Fibroblast of skin of right quadriceps (primary cell): ENCODE measurements at places on chromosomes 3 and 15.

- DNase-seq: peak; percentile 2
These were observed 244.9 kb downstream of the FGF12 start for GRCh38 chr3:192482391-192482790.

DNA sequence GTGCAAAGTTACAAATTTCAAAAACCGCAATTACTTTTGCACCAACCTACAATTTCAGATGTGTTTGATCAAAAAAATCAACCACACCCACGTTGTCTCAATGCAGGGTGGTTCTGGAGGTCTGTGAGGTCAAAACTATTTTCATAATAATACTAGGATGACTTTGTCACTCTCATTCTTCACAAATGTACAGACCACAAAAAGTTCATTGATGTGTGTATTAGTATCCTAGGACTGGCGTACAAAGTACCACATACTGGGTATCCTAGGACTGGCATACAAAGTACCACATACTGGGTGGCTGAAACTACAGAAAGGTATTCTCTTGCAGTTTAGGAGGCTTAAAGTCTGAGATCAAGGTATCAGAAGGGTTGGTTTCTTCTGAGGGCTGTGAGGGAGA, 13.0 kb downstream of the SUCLG2 start:
- no peak for DNase-seq

- no peak for DNase-seq
These were observed 28.8 kb upstream of the HDAC11 start for GRCh38 chr3:13451301-13451673.

DNA sequence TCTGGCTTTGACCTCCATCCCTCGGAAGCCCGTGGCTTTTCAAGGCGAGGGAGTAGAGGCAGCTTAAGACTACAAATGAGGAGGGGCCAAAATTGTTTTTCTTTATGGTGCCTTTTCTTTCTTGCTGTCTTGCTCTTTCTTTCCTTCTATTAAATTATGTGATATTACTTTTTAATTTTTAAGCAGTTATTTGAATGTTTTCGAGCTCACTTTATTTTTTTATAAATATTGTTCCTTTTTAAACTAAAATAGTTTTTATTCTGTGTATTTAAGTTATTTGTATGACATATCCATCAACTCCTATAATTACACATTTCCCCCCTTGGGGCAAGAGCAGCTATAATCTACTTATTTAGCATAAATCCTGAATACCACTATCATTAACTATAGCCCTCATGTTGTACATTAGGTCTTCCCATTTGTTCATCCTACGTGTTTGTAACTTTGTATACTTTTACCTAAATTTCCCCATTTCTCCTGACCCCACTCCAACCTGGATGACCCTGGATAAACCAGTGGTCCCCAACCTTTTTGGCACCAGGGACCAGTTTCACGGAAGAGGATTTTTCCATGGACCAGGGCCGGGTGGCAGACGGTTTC, 622 bp upstream of the PLSCR1 start:
- no peak for DNase-seq

DNA sequence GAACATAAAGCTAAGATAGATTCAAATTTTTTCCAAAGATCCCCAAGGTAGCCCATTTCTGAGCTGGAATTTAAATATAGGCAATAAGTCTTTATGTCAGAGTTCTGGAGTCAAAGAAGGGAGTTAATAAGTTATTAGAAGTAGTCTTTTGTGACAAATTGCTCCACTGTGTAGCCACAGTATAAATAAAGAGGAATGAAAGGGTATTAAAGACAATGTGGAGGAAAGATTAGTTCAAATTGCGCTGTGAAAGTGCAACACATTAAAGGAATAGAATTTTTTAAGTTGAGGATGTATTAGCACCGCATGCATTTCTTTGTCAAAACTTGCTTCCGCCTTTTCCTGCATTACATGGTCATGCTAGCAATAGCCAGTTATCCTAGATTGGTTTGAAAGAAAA, 666.6 kb upstream of the CCDC54 start:
- no peak for DNase-seq

GRCh38 chr3:16448639-16449070, 64.8 kb downstream of the RFTN1 start:
- DNase-seq: peak; percentile 99

DNA sequence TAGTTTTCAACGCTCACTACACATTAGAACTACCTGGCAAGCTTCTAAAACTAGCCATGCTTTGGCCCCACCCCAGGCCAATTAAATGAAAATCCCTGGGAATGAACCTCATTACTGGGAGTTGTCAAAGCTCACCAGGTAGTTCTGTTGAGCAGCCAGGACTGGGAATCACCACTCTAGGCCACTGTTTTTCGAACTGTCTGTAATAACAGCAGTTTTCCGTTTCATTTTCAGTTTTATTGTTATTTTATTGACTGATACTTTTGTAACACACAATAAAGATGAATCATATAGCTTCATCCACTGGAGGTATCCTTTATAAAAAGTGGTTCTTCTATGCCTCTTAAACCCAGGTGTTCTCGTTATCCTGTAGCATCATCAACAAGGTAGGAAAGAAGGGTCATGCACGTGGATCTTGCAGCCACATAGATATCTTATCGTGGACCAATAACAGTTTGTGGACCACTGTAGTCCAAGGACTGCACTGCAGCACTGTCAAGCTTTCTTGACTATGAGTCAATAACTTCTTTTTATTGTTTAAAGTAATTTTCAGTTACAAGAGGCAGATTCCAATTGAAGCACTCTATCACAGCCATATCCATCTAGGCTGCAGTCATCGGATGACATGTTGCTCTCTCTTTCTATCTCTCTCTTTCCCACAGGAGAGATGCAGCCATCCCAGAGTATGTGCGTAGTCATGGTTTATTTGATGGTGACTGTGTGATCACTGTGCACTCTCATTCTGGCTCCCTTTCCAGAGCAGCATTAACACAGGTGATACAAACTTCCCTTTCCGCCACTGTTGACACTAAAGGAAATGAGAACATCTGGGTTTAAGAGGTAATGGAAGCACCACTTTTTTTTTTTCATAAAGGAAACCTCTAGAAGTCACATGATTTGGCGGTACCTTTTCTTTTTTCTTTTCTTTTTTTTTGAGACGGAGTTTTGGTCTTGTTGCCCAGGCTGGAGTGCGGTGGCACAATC, 39.0 kb upstream of the BLM start:
- no peak for DNase-seq

DNA sequence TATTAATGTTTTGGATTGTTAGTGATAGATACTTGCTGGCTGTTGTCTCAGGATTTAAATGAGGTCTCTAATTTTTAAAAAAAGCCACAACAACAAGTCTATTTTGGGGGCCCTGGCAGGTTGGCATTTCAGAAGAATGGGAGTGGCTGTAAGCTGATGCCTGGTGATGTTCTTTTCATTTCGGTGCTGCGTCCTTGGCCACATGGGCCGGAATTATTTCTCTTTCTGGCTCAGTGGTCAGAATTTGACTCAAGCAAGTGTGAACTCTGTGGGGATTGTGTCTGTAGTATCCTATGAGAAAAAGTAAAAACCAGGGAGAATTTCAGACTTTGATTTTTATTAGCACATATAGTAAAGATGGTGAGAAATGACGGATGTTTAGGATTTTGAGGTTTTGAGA, 203.0 kb downstream of the AKAP13 start:
- DNase-seq: no peak

GRCh38 chr3:79368403-79368802, 399.4 kb downstream of the ROBO1 start:
- no peak for DNase-seq

GRCh38 chr3:4350789-4351163, 47.6 kb downstream of the SETMAR start:
- DNase-seq: peak; percentile 48

DNA sequence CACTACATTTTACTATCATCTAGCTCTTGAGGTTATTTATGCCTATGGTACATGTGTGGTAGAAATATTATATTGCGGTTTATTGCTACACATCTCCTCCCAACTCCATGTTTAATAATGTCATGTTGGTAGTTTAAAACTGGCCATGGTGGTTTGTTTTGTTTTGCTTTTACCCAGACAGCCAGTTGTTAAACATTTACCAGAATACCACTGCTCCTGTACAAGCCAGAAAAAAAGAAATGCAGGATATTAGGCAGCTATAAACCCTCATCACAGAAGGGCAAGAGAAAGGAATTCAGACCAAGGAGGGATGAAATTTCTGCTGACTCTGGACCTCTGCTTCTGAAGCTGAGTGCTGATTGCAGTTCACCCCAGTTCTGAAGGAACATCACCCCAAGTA, 451.8 kb upstream of the IL12A start:
- no peak for DNase-seq

DNA sequence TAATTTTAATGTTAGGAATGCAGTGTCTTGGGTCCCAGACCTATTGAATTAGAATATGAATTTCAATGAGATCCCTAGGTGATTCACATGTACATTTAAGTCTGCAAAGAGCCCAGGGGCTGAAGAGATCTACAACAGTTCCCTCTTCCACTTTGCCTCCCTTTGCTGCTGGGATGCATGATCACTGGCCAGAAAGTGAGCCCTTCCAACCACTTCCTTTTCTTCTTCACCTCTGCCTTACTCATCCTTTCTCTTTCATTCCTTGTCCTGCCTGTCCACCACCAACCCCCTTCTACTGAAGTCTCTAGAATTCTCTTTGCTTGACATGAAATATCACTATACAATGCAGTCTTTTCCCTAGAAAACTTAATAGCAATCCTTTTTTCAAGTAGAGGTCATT, 222.4 kb upstream of the LRIG1 start:
- DNase-seq: peak; percentile 12

- DNase-seq: no peak
These were observed 19.7 kb downstream of the SPATA12 start for GRCh38 chr3:57080171-57080570.

DNA sequence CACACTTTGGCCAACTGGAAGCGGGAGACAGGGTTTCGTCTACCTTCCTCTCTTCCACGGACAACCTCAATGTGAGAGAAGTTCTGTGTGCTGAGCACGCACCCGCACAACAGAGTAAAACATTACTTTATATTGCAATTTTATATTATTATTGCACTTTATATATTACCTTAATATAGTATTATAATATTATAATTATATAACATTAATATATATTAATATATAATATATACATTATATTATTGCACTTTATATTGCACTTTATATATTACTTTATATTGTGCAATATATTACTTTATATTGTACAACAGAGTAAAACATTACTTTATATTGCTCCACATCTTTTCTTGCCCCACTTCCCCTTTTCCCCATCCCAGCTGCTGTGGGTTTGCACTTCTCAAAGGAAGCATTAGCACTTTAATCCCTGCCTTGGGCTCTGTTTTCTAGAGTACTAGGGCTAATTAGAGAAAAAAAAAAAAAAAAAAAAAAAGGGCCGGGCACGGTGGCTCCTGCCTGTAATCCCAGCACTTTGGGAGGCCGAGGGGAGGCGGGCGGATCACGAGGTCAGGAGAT, 76.4 kb upstream of the SLC4A7 start:
- DNase-seq: no peak

- no peak for DNase-seq
These were observed 1.7 kb downstream of the PLS1 start for GRCh38 chr3:142597906-142598305.

DNA sequence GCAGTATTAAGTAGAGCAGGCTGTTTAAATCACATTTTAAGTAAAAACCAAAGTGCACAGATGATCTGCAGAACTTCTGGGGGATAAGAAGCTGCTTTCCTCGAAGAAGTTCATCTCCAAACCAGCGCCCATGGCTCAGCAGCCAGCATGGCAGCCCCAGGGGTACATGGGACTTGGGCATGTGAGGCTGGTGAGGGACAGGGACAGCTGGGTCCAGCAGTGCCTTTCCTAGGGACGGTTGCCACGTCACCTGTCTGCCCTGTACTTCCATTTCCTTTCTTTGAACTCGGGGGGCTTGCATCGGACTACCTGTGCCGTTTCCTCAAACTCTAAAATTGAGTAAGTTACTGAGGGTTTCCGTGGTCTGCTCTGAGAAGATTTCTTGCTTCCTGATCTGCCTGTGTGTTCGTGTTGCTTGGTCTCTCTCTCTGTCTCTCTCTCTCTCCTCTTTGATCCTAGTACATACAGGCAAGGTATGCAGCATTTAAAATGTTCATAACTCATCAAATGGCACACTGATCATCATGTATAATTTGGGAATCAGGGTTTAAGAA, 67.6 kb downstream of the IGF1R start:
- DNase-seq: no peak

GRCh38 chr3:112114576-112115160, 18.4 kb downstream of the GCSAM start:
- no peak for DNase-seq

- no peak for DNase-seq
These were observed 98.1 kb downstream of the SSR3 start for GRCh38 chr3:156456771-156457224.

GRCh38 chr15:67101911-67102598, 36.7 kb downstream of the SMAD3 start:
- DNase-seq: peak; percentile 91

DNA sequence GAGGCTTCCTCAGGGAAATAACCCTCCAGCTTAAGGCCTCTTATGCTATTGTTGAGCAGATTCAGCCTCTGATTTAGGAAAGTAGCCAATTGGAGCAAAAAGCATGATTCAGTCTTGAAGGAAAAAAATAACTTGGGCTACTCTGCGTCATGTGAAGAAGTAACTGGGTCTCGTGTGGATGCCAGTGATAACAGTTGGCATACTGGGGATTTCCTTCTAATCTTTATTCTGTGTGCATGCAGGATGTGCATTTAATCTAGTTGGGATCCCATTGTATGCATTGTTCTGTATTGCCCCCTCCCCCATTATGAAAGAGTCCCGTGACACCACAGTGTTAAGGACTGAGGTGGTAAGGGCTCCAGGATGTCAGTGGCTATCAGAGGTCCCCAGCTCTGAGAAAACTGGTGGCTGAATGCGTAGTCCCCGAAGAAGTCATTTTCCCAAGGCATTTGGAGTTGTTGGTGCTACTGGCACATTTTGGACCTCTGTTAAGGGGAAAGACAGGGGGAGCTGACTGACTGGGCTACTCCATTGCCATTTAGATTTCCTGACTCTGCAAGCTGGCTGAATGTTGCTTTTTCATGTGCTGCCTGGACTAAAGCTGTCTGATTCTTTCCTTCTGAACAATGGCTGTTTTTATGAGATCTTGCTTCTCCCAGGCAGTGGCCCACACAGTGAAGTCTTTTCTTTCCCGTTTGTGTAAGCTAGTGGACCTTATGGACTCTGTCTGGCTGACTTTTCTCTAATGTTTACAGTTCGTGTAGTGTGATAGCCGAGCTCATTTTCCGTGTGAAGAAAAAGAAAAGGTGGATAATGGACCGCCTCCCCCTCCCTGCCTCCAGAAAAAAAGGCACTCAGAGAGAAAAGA, 38.4 kb upstream of the TRAK1 start:
- DNase-seq: peak; percentile 53

DNA sequence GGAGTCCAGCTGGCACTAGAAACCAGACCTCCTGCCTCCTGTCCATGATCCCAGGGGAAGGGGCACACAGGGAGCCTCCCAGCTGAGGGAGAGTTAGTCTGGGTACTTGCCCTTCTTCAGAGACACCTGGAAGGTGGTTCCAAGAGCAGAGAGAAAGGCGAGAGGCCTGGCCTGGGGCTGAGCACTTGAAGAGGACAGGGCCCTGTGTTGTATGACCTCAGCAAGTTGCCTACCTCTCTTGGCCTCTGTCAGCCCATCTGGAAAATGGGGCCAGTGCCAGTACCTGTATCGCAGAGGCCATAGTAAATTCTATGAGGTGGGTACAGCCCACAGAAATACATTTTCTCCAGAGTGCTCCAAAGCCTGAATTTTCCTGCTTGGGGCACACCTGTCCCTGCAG, 19.5 kb downstream of the PTH1R start:
- no peak for DNase-seq

GRCh38 chr15:66682865-66683264, 19.2 kb upstream of the SMAD6 start:
- no peak for DNase-seq
